NCI-H2081 treated with DMSO at 0.1 percent for 48 hours (cell line): ENCODE measurements at places on chromosomes 6 and 20.

- DNase-seq, result no peak
Observed at GRCh38 chr6:151917531-151918329, 110.2 kb downstream of the ESR1 start.

DNA sequence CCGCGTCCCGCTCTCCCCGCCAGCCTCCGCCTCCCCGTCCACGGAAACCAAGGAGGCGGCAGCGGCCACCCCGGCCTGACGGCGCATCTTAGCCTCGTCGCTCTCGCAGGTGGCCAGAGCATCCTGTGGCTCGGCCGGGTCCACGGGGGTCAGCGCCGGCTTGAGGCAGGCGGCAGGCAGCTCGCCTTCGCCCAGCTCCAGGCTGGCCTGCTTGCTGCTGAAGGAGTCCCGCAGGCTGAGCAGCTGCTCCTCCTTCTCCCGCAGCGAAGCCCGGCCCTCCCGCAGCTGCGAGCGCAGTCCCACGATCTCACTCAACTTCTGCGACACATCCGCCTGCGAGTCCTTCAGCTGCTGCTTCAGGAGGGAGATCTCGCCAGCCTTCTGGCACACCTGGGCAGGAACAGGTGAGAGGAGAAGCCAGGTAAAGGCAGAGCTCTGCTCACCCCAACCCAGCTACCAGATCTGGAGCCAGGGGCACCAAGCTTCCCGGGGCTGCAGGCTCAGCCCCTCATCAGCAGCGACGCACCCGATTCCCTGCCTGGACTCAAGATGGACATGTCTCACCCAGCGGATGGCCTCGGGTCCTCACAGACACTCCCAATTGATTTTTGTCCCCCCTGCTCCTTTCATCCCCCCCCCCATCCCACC, 5.2 kb upstream of the FASTKD5 start:
- DNase-seq, result no peak

DNA sequence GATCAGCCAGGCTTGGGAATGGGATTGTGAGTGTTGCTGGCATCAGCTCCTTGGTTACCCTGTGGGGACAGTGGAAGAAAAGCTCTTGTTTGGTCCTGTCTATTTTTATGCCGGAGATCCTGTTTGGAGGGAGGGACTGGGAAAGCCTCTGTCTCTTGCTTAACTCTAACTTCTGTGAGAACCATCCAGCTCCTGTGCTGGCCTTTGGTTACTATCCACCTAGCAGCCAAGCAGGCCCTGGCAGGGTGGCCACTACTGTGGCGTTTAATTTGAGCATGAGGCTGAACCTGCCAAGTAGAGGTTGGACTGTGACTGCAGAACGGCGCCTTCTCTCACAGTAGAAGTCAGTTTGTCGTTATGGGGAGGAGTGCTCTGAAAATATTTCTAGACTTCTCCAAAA, 193.3 kb downstream of the UTRN start:
- no peak for DNase-seq

GRCh38 chr6:108380876-108381275, 86.0 kb downstream of the AFG1L start:
- DNase-seq, result no peak

DNA sequence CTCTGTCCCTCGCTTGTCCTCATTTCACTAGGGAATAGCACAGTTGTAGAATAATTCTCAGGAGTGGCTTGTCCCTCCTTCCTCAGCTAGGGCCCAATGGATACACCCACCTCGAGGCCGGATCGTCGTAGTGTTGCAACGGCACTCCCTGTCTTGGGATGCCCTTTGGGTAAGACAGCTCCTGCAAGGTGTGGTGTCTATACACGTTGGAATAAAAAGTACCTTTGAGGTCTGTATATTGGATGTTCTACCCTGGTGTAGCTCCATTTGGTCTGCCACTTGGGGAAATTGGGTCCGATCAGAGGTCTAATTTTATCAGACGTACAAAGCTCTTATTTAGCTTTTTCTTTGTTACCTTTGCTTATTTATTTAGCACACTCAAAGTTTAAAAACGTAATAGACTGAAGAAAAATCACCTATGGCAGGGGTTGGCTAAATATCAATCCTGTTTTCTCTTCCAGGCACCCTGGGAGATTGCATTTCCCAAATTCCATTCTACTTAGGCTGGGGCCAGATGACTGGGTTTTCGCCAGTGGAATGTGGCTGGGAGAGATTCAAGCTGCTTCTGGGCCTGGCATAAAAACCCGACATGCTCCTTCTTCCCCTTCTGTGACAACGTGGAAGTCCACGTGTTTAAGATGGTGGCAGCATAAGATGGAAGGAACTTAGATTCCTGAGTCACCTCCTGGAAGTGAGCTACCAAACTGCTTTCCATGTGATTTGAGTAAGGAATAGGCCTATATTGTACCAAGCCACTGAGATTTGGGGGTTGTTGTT, 82.3 kb upstream of the CD83 start:
- DNase-seq, result no peak

GRCh38 chr6:54716877-54717276, 129.7 kb upstream of the FAM83B start:
- no peak for DNase-seq

- DNase-seq, result no peak
Observed at GRCh38 chr20:22430746-22431168, 153.6 kb downstream of the FOXA2 start.

- DNase-seq, result no peak
Observed at GRCh38 chr6:34414999-34415858, 10.6 kb downstream of the RPS10 start.

- DNase-seq, result no peak
Observed at GRCh38 chr6:42390228-42390934, 61.3 kb downstream of the TRERF1 start.

GRCh38 chr6:112309244-112309643, 37.9 kb upstream of the RFPL4B start:
- DNase-seq, result no peak

DNA sequence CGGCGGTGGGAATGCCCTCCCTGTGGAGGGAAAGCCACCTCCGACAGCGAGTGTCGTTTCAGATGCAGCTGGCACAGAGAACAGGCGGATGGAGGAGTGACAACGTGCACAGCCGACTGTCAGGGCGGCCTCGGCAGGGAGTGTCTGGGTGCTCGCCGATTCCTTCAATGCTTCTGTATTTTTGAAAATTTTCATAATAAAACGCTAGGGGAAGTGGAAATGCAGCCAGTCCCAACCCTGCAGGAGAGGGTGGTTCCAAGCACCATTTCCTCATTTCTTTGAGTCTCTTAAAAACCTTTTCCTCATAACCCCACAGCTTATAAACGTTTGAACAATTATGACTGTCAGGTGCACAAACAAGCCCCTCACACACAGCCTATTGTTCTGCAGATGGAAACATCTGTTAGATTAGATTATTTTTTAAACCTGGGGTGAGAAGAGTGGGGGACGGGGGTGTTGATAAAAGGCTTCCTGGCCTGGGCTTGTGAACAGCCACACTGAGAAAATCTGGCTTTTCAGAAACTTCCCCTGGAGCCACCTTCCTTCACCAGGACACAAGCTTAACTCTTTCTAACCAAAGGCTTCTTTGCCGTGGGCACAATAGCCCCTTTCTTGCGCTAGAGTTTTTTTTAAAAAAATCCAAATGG, 228.9 kb downstream of the ANKRD60 start:
- no peak for DNase-seq

DNA sequence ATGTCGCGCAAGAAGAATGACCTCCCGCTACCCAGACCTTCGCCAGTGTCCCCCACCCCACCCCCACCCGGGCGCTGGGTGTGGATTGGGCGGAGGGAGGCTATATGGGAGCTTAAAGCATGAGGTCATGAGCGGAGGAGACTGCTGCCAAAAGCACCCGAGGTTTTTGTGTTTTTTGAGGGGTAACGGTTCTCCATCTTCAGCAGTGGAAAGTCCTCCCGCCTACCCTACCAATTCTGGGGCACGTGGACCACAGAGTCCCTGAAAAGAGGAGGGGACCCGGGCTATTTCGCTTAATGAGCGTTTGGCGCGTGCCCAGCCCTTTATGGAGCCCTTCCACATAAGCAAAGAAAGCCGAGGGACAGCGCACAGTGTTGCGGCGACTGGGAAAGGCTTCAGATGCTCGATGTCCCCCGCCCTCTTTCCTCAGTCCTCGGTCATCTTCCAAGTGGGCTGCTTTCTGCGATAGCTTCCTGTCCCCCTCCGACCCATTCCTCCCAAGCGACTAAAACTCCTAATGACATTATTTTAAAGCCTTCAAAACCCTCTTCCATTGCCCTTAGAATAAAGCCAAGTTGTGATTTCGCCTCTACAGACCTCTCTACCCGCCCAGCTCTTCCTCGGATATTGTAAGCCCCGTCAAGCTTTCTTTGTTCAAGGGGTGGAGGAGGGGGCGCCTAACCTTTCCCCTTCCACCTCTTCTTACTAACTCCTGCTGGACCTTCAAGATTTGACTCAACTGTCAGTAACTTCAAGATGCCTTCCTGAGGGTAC, 2.1 kb upstream of the TRERF1 start:
- DNase-seq, result no peak

GRCh38 chr6:127586372-127586771, 9.4 kb downstream of the C6orf58 start:
- no peak for DNase-seq

GRCh38 chr6:109102762-109103161, 7.5 kb downstream of the CEP57L1 start:
- DNase-seq, result no peak

- DNase-seq, result peak; percentile 77
Observed at GRCh38 chr6:131368198-131368911, 204.7 kb upstream of the ARG1 start.

DNA sequence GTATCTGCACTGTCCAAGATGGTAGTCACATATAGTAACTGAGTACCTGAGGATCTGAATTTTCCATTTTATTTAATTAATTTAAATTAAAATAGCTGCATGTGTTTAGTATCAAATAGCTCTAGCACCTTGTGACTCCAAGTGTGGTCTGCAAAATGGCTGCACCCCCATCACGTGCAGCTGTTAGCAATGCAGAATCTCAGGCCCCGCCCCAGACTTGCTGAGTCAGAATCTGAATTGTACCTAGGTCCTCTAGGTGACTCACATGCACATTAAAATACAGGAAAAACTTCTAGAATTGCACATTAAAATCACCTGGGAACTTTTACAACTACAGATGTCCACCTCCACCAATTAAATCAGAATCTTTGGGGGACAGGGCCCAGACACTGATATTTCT, 19.2 kb upstream of the FAM83C start:
- no peak for DNase-seq

GRCh38 chr20:4885877-4886276, 115.4 kb downstream of the SLC23A2 start:
- no peak for DNase-seq

GRCh38 chr6:4356899-4357659, 221.7 kb upstream of the ECI2 start:
- no peak for DNase-seq

DNA sequence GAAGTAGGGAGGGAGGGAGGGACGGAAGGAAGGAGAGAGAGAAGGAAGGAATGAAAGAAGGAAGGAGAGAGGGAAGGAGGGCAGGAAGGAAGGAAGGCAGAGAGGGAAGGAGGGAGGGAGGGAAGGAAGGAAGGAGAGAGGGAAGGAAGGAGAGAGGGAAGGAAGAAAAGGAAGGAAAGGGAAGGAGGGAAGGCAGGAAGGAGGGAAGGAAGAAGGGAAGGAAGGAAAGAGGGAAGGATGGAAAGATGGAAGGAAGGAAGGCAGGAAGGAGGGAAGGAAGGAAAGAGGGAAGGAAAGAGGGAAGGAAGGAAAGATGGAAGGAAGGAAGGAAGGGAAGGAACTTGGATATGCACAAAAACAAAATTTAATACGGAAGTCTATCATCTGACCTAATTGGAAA, 844.5 kb upstream of the DEFB115 start:
- no peak for DNase-seq

- DNase-seq, result no peak
Observed at GRCh38 chr6:41460742-41461336, 85.3 kb upstream of the FOXP4 start.

DNA sequence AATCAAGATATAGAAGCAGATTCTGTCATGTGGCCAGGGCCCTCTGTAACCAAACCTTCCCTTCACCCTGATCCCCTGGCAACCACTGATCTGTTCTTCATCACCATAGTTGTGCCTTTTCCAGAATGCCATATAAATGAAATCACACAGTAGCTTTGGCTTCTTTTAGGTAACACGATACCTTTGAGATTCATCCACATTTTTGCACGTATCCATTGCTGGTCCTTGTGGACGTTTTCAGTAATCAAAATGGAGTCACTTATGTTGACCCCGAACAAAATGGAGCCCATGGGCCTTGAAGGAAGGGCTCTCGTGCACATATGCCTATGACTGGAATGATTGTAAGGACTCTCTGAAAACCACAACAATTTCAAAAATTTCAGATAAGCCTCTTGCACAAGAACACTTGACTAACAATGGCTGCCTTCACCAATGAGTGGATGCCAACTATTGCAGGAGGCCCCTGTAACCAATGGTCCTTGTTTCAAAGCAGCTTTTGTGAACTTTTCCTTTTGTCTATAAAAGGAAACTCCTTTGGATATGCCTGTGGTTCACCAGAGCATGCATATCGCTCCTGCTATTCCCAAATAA, 84.3 kb upstream of the RALY start:
- no peak for DNase-seq

- DNase-seq, result no peak
Observed at GRCh38 chr6:118903138-118903537, 9.2 kb downstream of the ASF1A start.

DNA sequence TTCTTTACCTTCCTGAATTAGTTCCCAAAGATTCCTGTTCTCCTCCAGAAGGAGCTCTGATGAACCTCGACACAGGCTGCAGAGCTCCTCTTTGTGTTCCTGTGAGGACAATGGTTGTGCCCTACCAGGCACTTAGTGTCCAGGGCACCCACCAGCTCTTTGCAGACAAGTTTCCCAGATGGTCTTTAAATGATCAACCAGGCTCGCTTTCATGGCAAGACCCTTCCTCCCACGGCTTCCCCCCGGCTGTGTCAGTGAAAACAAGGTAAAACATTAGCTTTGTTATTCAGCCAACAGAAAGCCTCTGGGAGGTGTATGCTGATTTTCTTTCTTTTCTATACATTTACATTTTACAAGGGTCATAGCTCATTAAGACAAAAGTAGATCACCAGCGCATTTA, 32.3 kb upstream of the CNKSR3 start:
- DNase-seq, result no peak

DNA sequence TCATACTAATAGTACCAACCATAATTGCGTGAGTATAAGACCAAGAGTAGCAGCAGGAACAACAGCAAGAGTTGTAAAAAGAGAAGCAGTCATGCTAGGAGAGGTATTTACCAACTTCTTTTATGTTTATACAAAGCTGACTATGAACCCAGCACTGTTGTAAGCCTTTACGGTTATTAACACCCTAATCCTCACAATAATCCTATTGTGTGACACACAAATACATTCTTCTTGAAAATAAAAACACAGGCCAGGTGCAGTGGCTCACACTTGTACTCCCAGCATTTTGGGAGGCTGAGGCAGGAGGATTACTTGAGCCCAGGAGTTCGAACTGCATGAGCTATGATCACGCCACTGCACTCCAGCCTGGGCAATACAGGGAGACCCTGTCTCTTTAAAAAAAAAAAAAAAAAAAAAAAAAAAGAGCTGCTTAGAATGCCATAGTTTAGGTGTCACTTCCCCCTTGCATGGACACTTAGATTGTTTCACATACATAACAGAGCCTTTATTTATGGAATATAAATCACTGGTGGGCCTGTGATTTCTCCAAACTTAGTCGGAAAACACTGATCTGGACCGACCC, 20.2 kb downstream of the HCK start:
- DNase-seq, result no peak
